Hippocampal formation (tissue), 2 donors: ENCODE measurements at places on chromosomes 3 and 15.

GRCh38 chr3:9778143-9779074 lies 8.7 kb upstream of the CAMK1 start:
- peak; percentile 62 for DNase-seq

- no peak for DNase-seq
Observed at GRCh38 chr3:74535281-74535680, 79.2 kb downstream of the CNTN3 start.

DNA sequence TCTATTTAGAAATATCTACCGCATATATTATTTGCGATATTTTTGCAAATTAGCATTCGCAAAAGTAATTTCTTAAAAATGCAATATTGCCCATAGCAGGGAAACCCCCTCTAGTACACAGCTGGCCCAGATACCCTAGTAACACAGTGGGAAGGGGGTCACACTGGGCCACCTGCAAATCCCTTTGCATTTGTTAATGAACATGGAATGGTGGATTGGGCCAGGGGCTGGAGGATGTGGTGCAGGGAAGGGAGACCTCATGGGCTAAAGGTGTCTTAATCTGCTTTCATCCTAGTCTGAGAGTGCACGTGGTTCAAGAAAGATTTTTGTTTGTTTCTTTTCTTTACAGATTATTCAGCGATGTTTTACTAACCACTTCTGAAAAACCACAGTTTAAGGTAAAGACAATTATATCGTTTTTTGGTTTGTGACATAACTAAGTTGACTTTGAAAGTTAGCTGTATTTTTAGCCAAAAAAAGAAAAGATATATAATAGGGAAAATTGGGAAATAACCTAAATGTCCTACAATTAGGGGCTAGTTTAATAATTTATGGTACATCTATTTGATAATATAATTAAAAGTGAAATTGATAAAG lies 30.0 kb downstream of the PDHB start:
- no peak for DNase-seq

- no peak for DNase-seq
Observed at GRCh38 chr15:69797615-69798014, 300.1 kb downstream of the TLE3 start.

- no peak for DNase-seq
Observed at GRCh38 chr3:156787926-156788663, 38.1 kb upstream of the LEKR1 start.

GRCh38 chr15:78414621-78415250 lies 23.3 kb upstream of the IREB2 start:
- no peak for DNase-seq

DNA sequence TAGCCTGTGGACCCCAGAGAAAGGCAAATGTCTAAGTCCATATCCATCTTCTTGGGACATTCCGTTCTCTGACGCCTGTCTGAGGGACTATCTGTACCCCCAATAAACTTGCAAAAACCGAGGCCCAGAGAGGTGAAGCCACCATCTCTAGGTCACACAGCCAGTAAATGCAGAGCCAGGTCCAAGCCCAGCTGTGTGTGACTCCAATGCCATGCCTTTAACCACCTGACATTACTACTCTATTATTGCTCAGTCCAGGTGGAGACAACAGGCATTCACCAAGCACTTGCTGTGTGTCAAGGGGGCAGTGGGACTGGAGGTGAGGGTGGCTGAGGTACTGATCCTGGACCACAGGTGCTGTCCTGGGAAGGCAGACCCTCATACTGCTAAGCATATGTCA lies 25.4 kb downstream of the CYP8B1 start:
- DNase-seq, result no peak

- DNase-seq, result no peak
Observed at GRCh38 chr3:86782866-86783265, 208.1 kb downstream of the VGLL3 start.

- DNase-seq, result no peak
Observed at GRCh38 chr3:62225051-62225450, 148.3 kb downstream of the FEZF2 start.

DNA sequence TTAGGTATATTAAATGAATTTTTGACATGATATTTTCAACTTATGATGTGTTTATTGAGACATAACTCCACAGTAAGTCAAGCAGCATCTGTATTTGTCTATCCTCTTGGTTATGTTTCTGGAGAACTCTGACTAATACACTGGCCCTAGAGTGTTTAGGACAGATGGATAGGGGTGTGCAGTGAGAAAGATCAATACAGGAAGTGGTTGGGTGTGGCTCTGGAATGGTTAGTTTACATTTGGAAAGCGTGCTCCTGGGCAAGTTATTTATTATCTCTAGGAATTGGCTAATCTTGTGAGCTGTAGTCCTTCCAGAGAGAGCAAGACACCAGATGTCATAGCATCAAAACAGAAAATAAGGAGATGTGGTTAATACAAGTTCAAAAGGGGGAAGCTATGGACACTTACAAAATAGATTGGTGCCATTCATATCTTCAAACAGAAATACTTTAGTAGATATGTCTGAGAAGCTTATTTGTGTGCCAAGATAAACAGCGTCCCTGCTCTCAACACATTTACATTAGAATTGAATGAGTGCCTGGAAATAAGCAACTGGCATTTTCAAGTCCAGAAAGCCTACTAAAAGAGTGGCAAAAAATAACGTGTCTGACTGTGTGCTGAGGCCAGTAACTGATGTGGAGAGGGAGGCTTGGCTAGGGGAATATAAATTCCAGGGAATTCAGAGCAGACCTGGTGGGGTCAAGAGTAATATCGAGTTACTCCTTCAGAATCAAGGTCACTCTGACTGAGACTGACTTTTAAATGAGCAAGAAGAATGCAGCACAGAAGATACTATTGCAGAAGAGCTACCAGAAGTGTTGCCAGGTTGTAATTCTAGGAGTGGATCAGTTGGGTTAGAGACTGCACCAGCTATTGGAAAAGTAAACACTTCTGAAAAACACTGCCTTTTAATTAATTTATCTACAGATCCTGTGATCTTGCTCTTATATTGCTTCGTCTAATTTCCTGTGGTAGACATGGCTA lies 33.4 kb upstream of the PLAAT1 start:
- no peak for DNase-seq

DNA sequence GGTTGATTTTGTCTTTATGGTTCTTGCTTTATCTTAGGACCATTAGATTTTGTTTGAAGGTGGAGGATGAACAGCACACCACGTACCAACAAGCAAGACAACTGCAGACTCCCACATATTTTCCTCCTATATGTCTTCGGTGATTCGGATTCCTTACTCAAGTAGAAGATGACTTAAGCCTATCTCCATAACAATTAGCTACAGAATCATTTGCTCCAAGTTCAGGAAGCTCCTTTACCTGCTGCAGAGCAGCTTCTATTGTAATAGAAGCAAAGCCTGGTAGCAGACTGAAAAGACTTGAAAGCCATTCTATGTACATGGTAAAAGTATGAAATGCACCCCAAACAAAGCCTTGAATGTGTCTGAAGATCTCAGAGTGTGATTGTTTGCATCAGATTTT lies 229.0 kb downstream of the SOX2 start:
- no peak for DNase-seq

- DNase-seq, result no peak
Observed at GRCh38 chr15:77791941-77792340, 159.2 kb upstream of the LINGO1 start.

GRCh38 chr15:78396976-78397375 lies 41.0 kb upstream of the IREB2 start:
- no peak for DNase-seq

- no peak for DNase-seq
Observed at GRCh38 chr3:44877333-44877732, 2.9 kb downstream of the TGM4 start.

- DNase-seq, result no peak
Observed at GRCh38 chr3:149581248-149581647, 76.6 kb downstream of the WWTR1 start.

- no peak for DNase-seq
Observed at GRCh38 chr3:49568965-49569364, 14.7 kb downstream of the BSN start.

DNA sequence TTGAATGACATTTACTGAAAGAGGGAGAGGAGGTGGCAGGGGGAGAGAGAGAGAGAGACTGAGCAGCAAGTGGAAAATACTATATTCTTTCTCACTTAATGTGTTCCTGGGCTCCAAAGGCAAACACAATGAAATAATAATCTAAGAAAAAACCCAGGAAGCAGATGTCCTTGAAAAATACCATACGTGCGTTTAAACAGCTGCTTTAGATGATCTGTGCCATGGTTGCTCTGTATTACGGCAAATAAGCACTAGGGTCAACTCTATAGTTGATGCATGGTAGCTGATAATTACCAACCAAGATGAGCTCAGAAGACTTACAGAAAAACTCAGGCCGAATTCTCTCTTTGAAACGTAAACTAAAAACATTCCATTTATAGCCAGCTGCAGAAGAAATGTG lies 410.3 kb upstream of the TBL1XR1 start:
- DNase-seq, result no peak

- no peak for DNase-seq
Observed at GRCh38 chr3:124234852-124235252, 242.9 kb upstream of the ROPN1 start.

GRCh38 chr15:58410353-58410752 lies 21.4 kb upstream of the LIPC start:
- DNase-seq, result no peak

GRCh38 chr3:25053360-25053759 lies 374.7 kb upstream of the RARB start:
- DNase-seq, result no peak

- no peak for DNase-seq
Observed at GRCh38 chr3:41222501-41222900, 23.2 kb downstream of the CTNNB1 start.

DNA sequence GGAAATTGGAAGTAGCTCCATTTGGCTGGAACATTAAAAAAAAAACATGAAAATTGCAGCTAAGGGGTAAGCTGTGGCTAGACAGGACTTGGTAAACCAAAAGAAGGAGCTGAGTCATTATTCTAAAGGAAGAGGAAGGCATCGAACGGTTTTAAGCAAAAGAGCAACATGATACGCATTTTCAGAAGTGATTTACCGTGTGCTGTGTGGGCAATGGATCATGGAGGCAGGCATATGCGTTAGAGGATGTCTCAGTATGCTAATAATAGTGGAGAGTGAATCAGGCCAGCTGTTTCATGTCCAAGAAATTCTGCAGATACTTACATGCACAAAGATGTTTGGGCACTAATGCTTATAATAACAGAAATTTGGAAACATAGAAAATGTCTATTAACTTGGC lies 409.1 kb upstream of the ATP11B start:
- no peak for DNase-seq

- no peak for DNase-seq
Observed at GRCh38 chr15:80591938-80592825, 102.9 kb upstream of the ABHD17C start.

DNA sequence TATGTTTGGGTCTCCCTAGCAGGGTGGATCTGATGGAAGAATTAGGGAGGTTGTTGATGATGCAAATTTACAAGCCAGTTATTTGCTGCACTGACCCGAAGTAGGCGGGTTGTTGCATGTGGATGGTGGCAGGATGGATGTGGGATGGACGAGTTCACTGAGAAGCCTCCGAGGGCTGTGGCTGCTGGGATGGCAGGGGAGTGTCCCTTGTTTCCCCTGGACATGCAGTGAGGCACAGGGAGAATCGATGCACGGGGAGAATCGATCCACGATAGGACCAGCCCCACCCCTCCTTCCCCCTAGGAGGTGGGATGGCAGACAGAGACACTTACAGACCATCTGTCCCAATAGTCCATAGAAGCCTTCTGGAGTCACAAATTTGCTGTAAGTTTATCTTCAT lies 31.0 kb upstream of the KLF13 start:
- no peak for DNase-seq

- DNase-seq, result no peak
Observed at GRCh38 chr3:25117005-25117593, 311.0 kb upstream of the RARB start.

DNA sequence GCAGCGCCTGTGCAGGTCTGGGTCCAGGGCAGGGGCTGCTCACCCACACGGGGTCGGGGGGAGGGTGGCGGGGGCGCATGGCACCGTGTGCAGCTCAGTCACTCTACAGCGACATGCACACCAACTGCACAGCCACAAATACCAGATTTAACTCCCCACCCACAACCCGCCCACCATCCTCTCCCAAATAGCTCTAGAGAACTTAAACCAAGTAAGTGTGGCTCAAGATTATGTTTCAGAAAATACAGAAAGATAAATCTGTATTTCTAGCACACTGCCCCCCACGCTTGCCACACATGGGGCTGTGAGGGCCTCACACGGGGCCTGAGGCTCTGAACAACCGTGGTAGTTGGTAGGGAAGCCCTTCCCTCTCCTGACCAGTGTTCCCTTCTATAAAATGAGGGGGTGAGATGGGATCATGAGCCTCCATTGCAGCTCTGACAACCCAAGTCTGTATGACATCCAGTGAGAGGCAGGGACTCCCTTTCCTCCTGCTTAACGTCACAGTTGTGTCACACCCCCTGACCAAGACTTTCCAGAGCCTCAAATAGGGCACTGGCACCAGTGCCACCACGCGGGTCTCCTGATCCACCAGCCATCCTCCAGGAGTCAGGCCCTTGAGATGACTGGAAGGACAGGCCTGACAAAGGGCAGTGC lies 23.1 kb downstream of the POC1A start:
- no peak for DNase-seq

DNA sequence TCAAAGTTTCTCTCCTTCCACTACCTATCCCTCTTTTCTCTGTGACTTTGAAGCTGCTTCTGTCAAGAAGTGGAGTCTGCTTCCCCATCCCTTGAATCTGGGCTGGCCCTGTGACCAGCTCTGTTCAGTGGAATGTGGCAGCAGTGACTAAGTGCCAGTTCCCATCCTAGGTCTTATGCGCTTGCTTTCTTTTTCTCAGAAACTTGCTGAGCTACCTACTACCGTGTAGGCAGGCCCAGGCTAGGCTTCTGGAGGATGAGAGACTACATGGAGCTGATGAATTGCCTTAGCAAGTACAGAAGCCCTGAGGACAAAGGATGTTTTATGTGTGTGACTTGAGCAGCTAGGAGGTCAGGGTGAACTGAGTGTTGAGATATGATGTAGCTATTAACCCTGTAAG lies 123.2 kb downstream of the PDCD6IP start:
- no peak for DNase-seq

- no peak for DNase-seq
Observed at GRCh38 chr3:37704064-37704463, 157.6 kb upstream of the CTDSPL start.

DNA sequence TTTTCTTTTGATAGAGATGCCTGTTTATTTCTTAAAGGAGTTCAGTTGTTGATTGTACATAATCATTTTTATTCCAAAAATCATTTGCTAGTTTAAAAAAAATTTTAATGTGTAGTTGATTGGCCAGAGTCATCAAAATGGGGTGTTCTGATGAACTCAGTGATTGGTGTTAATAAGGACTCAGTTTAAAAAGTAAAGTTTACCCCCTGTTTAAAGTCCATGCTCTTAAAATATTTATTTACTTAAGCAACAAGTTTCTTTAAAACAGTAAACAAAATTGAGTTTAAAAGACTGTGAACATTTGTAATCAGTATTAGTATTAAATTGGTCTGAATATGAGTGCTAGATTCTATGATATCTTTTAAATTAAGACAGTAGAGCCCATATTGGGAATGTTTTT lies 56.0 kb downstream of the MEF2A start:
- no peak for DNase-seq

- DNase-seq, result no peak
Observed at GRCh38 chr3:49727924-49728361, 4.2 kb upstream of the GMPPB start.

GRCh38 chr3:25349095-25349494 lies 79.0 kb upstream of the RARB start:
- no peak for DNase-seq

- no peak for DNase-seq
Observed at GRCh38 chr15:62777671-62778070, 264.9 kb upstream of the TPM1 start.

- no peak for DNase-seq
Observed at GRCh38 chr3:186354100-186354499, 7.9 kb downstream of the DGKG start.

- no peak for DNase-seq
Observed at GRCh38 chr15:94930960-94931359, 699.6 kb downstream of the MCTP2 start.
